ENCODE measurements at places on chromosomes 7 and 10.
A peak's percentile ranks its signal among the peaks of the same experiment; 100 is the strongest.

GRCh38 chr10:33114451-33114952 is 156.5 kb upstream of the ITGB1 start:
- no peak for DNase-seq

- no peak for DNase-seq
Observed at GRCh38 chr10:91787810-91788209, 10.4 kb upstream of the TNKS2 start.

GRCh38 chr10:99875473-99875872 is 93.0 kb downstream of the ABCC2 start:
- DNase-seq: no peak

DNA sequence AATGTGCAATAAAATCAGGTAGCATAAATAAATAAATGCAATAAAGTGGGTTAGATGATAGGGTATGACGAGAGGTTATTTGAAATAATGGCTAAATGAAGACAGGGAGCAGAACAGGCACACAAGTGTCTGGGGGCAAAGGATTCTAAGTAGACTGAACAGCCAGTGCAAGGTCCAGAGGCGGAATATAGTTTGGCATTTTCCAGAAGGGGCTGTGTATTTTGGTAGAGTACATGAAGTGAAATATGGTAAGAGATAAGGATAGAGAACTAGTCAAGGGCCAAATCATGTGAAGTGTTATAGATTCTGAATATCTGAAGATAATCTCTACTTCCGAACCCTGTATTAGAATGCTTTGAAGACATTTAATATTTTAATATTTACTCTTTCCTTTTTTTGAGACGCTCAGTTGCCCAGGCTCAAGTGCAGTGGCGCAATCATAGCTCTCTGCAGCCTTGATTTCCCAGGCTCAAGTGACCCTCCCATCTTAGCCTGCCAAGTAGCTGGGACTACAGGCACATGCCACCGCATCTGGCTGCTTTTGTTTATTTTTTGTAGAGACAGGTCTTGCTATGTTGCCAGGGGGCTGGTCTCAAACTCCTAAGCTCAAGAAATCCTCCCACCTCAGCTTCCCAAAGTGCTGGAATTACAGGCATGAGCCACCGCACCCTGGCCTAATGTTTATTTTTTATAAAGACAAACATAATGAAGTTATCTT is 44.4 kb upstream of the CD36 start:
- DNase-seq: no peak

GRCh38 chr7:98613601-98614425 is 3.3 kb upstream of the NPTX2 start:
- DNase-seq: no peak

DNA sequence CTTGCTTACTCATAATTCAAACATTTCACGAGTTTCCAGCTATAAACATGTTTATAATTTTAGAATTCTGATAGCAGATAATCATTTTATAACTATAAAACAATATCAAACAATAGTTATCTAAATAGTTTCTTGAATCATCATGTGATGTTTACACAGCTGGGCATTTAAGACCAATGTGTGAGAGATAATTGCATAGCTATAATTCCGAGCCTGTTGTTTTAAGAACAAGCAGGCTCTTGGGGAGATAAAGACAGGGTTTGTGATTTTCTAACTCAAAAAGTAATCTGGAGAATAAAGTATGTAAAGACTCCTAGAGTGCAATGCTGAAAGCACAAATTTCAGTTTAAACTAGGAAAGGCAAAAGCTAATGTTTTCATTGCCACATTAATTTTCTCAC is 331.2 kb downstream of the LRRTM3 start:
- DNase-seq: no peak

- DNase-seq: no peak
Observed at GRCh38 chr7:47104206-47104549, 477.7 kb downstream of the TNS3 start.

GRCh38 chr7:98795741-98796493 is 73.9 kb downstream of the TMEM130 start:
- DNase-seq: no peak

GRCh38 chr10:124935946-124936345 is 6.0 kb upstream of the ZRANB1 start:
- no peak for DNase-seq

- no peak for DNase-seq
Observed at GRCh38 chr7:47571331-47572093, 10.4 kb downstream of the TNS3 start.

- DNase-seq: no peak
Observed at GRCh38 chr10:14244801-14245211, 85.9 kb downstream of the FRMD4A start.

GRCh38 chr10:4635388-4635787 is 190.6 kb upstream of the AKR1E2 start:
- no peak for DNase-seq

DNA sequence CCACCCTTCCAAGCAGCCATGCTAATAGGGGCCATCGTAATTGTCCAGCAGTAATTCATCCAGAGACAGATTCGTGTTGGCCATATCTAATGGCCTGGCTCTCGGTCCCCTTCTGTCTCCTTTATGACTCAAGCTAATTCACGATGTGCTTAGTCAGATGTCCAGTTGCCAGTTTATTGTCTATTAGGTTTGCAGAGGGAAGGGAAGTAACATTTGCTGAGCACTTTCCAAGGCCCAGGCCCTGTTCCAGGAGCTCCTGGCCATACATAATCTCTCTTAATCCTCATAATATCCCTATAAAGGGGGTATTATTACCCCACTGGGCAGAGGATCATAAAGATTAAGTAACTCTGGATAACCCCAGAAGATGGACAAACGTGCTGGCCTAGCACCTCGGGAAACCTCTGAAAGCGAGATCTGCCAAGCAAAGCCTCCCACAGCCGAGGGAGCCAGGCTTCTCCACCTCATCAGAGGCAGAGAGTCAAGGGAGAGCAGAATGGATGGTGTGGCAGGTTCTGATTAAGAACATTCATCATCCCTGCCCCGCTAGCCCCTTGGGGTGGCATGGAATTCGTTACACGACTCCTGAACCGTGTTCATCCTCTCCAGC is 153.7 kb downstream of the PLXNA4 start:
- DNase-seq: no peak

DNA sequence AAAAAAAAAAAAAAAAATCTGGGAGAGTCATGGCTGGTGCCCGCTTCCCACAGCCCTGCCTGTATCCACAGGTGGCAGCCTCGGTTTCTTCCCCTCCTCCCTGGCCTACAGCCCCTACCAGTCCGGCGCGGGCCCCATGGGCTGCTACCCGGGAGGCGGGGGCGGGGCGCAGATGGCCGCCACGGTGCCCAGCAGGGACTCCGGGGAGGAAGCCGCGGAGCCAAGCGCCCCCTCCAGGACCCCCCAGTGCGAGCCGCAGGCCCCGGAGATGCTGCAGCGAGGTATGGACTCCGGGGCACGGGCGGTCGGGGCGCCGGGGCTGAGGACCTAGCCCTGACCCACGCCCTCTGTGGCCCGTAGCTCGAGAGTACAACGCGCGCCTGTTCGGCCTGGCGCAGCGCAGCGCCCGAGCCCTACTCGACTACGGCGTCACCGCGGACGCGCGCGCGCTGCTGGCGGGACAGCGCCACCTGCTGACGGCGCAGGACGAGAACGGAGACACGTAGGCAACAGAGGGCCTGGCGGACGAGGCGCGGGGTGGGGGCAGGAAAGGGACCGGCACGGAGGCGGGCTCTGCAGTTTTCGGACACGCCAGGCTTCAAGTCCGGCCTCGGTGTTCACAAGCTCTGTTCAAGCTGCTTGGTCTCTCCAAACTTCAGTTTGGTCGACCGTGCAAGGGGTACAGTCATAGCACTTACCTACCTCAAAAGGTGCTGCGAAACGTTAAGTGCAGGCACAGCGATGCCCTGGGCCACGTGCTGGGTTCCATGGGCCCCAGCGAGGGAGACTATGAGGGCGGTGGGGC is 3.9 kb downstream of the NFKB2 start:
- DNase-seq: peak; percentile 79

DNA sequence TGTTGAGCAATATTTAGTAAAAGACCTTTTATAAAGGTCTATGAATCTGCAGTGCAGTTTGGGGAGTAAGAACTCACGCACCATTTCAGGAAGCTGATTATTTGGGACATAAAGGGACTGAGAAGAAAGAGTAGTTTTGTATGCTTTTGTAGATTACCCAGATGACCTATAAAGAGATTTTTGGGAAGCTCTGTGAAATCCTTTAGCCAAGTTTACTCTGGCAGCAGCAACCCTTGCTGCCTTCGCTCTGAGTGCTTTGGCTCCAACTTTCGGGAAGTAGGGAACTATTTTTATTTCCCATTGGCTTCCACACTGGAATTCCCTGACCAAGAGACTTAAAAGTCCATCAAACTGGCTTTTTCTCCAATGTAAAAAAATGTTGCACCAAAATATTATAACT is 1110.1 kb upstream of the PHF14 start:
- DNase-seq: no peak

DNA sequence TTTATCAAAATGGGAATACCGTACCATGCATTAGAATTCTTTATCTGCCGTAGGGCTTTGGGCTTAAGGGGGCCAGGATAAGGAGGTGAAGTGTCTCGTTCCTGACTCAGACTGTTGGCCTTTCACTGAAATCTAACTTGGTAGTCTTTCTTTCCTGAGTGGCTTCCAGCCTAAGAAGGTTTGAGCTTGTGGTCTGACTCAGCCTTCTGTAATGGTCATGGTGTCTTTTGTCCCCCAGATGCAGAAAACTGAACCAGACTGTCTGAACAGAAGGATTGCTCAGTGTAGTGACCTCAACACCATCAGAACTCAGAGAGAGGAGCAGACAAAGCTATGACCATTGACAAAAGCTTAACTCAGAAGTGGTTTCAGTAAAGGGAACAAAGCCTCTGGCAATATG is 39.5 kb downstream of the WNT2 start:
- DNase-seq: no peak

GRCh38 chr7:139641337-139641992 is 118.0 kb downstream of the CLEC2L start:
- no peak for DNase-seq

- DNase-seq: no peak
Observed at GRCh38 chr10:37803269-37803668, 54.1 kb downstream of the ZNF248 start.

DNA sequence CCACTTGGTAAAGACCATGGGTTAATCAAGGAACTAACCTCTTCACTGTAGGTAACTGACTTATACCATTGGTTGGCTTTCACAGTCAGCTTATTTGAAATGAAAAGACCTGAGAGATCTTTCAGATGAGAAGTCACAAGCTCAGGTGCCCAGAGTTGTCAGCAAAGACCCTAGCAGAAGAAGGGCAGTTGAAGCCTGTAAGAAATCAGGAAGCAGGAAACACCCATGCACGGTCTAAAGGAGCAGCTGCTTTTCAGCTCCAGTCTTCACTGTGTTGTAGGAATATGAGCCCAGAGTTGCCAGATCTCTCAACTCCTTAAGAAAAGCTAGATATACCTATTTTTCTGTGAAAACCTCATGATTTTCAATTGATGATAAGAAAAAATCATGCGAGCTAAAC is 130.0 kb downstream of the ARID5B start:
- no peak for DNase-seq

GRCh38 chr7:43569424-43569823 is 13.5 kb upstream of the STK17A start:
- no peak for DNase-seq

DNA sequence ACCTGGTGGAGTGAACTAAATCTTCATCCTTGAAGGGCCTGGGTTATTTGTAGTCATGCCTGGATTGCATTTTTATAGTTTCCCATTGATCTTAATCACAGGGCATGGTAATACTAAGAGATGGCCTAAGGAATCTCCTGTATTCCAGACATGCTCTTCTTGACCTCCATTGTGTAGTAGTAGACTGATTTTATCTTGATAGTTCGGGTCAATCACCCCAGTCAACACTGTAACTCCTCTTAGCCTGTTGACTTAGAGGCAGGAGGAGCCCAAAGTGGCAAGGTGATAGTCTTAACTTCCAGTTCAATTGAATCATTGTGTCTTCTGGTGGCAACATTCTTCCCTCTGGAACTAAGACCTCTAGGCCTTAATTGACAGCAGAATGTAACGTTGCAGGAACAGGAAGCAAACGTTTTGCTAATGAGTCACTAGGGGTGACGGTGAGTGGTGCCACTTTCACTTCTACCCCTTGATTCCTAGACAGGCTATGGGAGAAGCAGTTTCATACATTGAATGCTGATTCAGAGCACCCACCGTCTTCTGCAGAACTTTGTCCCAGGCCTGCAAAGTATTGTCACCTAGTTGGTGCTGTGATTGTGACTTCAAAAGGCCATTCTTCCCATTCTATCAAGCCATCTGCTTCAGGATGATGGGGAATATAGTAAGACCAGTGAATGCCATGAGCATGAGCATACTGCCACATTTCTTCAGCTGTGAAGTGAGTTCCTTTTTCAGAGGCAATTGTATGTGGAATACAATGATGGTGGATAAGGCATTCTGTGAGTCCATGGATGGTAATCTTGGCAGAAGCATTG is 24.0 kb upstream of the PAPSS2 start:
- no peak for DNase-seq

DNA sequence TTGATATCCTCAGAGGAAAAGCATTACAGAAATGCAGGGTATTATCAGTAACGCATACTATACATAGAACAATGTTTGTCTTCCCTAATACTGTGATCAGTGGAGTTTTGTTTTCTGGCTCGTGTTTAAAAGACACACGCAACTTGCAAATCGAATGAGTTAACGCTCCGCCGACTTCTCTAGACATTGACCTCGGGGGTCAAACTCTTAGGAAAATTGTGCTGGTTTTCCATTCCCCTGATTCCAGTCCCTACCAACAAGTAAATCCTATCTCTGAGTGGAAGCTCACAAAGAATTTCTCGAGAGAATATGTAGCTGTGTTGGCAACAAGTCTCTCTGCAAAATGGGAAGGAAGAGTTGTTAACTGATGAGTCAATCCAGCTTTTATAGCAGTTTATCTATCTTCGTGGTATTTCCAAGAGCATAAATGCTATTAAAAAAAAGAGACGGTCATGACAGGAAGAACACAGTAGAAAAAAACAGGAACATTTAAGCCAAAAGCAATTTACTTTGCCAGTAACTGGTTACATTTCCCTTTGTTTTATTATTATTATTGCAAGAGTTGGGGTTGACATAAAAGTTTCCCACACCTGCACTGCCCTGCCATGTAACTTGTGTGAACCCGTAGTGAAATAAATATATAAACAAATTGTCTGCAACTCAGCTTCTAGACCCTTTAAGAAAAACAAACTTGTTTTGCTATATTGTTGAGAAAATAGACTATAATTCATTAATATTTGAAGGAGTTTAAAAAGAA is 144.4 kb downstream of the ARID5B start:
- DNase-seq: no peak

GRCh38 chr10:74598891-74599566 is 227.4 kb upstream of the KAT6B start:
- DNase-seq: no peak

DNA sequence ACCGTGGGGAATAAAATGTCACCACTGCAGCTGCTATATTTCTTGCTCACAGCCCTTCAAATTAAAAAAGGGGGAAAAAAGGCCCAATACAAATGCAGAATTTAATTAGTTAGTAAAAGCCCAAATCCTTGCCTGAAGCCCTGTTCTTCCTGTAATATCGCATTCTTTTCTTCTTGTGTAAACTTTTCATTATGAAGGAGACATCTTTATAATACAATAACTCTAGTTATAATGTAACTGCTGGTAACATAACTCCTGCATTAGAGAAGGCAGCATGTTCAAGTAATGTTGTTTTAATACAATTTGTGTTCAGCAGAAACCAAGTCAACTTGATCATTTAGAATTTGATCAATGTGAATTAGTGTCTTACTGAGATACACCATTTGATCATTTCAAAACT is 250.9 kb downstream of the CHCHD3 start:
- DNase-seq: no peak

- no peak for DNase-seq
Observed at GRCh38 chr10:112584276-112584675, 137.3 kb downstream of the VTI1A start.

All from stimulated activated CD8-positive, alpha-beta memory T cell treated with anti-CD3 and anti-CD28 coated beads, Interleukin-12 subunit alpha, Interleukin-12 subunit beta, amount 100 ng/mL, for 4 hours (primary cell).